ENCODE measurements at places on chromosomes 7 and 10. TPM values are rescaled to one million over a fixed set of nuclear protein-coding genes. Genes with fewer than 3 reads are reported as not detected.

DNA sequence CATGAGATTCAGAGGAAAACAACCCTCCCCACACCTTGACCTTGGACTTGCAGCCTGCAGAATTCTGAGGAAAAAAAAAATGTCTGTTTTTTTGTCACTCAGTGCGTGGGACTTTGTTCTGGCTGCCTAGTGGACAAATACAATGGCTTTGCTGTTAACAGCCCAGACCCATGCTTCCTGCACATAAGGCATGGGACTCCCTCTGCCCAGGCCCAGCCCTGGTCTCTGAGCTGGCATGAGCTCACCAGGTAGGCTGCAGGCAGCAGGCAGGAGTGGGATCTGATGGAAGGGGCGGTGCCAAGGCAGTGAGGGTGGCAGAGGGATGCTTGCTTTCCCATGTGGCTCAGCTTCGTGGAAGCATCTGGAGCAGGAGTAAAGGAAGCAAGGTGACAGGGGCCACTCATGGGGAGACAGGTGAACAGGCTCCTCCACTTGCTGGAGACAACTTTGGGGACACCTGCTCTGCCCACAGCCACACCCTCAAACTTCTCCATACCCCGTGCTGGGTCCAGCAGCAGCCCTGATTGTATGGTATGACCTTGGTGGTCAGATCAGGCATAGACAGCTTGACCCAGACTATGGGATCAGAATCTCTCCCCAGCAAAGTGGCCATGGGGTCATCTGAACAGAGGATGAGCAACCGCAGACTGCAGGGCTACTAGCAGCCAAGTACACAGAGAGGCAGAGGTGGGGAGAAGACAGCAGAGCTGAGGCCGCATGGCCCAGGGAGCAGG is 27.0 kb downstream of the ANXA8 start:
- DNase-seq: no peak

PRF1 gene
- polyA plus RNA-seq: 1.4 TPM

DNA sequence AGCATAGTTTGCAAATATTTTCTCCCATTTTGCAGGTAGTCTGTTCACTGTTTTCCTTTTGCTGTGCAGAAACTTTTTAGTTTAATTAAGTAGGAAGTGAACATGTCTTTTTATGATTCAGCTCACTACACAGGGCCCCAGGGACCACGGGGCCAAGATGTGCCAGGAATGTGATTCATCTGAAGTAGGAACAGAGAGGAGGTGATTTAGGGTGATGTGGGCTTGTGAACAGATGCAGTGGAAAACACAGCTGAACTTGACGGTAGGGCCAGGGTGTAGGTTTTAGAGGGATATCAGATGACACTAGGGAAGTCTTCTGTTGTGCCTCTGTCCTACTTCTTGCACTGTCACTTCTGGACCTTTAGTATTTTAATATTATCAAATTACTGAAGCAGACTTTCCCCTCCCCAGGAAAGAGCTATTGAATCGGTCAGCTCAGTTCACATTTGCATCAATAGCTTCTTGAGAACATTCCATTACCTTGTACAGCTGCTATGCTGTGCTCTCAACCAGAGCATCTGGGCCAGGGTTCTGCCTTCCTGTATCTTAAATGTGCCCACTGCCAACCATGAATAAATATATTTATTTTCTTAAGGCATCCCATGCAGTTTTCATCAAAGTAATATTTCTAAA is 96.9 kb downstream of the OSBPL3 start:
- no peak for DNase-seq

DNA sequence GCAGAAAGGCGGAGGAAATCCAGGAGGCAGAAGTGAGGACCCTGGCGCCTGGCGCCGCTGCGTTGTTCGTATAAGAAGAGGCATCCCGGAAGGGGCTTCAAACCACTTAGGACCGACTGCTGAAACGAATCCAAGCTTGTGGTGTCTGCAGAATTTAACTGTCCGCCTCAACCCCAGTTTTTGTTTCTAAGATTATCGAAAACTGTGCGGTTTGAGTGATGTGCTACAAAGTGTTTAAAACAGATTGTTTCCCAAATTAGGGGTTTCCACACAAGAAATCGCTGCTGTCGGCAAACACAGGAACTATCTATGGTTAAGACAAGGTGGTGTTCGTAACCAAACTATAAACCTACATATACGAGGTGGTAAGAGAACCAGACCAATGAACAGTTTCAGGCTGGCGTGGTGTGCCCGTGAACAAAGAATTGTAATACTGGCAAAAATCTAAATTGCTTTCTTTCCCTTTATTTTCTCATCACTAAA is 835 bp upstream of the DGKI start:
- DNase-seq: no peak

ASAH2 gene
- 4.3 TPM for polyA plus RNA-seq

- DNase-seq: no peak
Measured at GRCh38 chr10:131629026-131629770, 271.6 kb upstream of the PPP2R2D start.

TBC1D12 gene
- polyA plus RNA-seq: 22.1 TPM

DNA sequence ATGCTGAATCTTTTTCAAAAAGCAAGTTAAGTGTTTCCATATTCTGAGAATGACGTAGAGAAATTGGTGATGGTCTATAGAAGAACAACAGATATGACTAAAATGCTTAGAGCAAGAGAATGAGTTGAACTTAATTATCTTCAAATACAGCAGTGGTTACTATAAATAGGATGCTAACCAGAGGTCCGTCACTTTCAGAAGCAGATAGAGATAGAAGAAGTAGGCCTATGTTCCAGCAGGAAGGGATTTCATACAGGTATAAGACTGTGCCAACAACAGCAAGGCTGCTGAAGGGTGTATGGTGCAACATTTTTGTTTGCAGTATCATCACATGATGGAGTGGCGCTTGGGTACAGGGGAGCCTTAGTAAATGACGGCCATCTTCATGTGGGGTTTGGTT is 68.6 kb downstream of the HBP1 start:
- no peak for DNase-seq

ZNF467 gene
- 38.9 TPM for polyA plus RNA-seq

MMD2 gene
- 0.06 TPM for polyA plus RNA-seq

MAD1L1 gene
- polyA plus RNA-seq: 18.9 TPM

MBL2 gene
- polyA plus RNA-seq: not detected

DNA sequence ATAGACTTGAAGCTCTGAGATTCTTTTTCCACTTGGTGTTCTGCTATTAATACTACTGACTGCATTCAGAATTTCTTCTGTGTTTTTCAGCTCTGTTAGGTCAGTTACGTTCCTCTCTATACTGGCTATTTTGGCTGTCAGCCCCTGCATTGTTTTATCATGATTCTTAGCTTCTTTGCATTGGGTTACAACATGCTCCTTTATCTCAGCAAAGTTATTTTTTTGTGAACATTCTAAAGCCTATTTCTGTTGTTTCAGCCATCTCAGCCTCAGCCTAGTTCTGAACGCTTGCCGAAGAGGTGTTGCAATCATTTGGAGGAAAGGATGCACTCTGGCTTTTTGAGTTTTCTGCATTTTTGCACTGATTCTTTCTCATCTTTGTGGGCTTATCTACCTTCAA is 201.5 kb upstream of the GNAI1 start:
- DNase-seq: no peak

- no peak for DNase-seq
Measured at GRCh38 chr10:59857921-59858320, 48.4 kb downstream of the CCDC6 start.

- no peak for DNase-seq
Measured at GRCh38 chr10:60266513-60266912, 123.2 kb downstream of the ANK3 start.

DNA sequence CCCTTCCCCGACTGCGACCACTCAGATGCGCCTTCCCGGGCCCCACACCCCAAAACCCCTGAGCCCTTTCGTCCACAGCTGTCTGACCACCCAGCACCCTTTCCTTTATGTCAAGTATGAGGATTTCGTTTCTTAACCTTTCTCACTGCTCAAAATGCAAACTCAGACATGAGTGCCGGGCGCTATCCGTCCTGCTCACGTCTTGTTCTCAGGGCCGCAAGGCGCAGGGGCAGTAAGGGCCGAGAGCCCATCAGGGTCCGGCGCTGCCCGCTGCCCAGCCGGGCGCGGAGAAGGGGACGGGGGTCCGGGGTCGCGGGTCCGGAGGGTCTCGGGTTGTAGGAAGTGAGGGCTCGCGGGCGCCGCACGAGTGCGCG is 670 bp upstream of the RBM33 start:
- no peak for DNase-seq

DNA sequence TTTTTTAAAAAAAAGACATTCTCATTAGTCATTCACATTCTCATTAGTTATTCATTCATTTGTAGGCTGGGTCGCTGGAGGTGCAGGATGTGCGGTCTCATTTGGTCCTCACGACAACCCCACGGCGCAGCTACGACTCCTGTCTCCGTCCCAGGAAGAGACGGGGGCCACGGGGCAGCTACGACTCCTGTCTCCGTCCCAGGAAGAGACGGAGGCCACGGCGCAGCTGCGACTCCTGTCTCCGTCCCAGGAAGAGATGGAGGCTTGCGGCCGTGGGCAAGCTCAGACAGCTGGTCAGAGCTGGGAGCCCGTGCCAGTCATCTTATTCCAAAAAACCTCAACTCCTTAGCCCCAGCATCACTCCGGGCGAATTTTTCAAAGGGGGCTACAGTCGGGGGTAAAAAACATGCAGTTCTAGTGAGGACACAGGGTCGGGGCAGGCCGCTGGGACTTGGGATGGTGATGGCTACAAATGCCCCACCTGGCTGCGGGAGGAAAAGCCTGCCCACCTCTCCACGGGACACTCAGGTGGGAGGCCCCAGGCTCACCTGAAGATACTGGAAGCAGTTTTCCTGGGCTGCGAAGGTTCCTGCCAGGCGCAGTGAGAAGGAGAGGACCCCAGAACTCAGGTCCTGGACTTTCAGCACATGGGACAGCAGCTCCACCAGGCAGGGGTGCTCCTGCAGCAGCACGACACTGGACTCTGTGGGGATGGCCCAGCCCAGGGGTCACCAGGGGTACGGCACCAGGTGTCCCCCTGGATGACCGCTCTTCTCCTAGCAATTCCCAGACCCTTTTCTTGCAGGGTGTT is 8.3 kb downstream of the BRAT1 start:
- DNase-seq: no peak

- DNase-seq: no peak
Measured at GRCh38 chr10:33920351-33920750, 585.9 kb upstream of the NRP1 start.

DNA sequence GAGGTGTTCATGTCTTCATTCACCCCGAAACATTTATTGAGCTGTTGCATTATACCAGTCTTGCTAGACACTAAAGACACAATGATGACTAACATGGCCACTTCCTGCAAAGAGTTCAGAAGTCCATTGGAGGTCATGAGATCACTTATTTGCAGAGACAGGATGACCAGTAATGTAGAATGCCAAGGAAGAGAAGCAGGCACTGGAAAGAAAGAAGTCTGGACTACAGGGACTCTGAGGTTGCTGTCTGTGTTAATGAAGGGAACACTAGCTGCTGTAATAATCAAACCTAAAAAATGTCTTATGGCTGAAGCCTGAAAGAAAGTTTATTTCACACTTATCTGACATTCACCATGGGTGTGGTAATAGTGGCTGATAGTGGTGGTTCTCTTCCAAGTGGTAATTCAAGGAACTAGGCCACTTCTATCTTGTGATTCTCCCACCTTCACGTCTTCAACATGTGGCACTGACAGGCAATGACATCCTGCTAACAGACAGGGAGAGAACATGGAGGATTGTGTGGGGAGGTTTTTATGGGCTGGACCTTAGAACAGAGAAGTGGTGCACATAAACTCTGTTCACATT is 89.2 kb upstream of the MKLN1 start:
- no peak for DNase-seq

GRCh38 chr7:50156706-50157105 is 63.7 kb upstream of the ZPBP start:
- no peak for DNase-seq

- DNase-seq: no peak
Measured at GRCh38 chr10:132368881-132369635, 27.9 kb upstream of the PWWP2B start.

DNA sequence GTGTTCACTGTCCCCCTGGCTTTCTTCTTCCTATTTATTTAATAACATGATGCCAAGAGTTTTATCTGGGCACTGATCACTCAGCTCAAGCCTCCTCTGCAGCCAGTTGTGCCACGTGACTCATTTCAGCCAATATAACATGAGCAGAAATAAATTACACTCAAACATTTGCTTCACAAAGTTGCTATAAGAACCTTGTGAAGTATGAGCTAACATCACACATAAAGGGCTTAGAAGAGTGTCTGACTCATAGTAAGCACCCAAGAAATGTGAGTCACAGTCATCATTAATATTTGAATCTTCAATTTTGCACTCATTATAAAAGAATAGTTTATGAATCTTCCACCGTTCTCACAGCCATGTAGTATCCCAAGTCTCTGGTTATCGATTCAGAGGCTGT is 414.6 kb upstream of the NPVF start:
- DNase-seq: no peak

CCDC172 gene
- not detected for polyA plus RNA-seq

WNT8B gene
- 0.68 TPM for polyA plus RNA-seq

ICA1 gene
- polyA plus RNA-seq: 24.5 TPM

- no peak for DNase-seq
Measured at GRCh38 chr7:44101303-44101965, 2.7 kb upstream of the AEBP1 start.

NPY gene
- polyA plus RNA-seq: 1.0 TPM

DNA sequence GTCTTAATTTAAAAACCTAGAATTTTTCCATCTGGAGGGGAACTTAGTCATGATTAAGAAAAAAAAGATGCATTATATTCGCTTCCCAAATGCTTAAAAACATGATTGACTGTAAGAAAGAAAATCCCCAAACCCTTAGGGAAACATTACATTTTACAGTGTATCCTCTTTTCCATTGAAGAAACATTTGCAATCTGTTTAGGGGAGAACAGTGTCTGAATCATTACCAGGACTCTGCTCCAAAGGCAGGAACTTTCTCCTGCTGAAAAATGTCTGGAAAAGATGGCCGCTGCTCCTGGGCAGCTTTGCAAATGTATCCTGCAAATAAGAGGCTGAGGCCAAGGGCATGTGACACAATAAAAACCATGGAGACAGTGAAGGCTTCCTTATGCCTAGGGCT is 173.7 kb downstream of the BUB3 start:
- DNase-seq: no peak

- no peak for DNase-seq
Measured at GRCh38 chr7:51354434-51354833, 37.8 kb upstream of the COBL start.

DNA sequence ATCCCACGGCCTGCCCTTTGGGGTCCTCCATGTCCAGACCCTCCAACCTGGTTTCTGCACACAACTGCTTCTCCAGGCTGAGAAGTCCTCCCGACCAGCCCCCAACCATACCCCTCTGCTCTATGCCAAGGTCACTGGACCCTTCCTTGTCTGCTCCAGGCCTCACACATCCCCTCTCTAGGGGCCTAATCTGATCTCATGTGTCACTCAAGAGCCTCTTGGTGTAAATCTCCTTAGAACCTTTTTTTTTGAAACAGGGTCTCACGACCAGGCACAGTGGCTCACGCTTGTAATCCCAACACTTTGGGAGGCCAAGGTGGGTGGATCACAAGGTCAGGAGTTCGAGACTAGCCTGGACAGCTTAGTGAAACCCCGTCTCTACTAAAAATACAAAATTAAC is 17.5 kb upstream of the SERPINE1 start:
- no peak for DNase-seq

DPP6 gene
- polyA plus RNA-seq: 52.7 TPM

GRCh38 chr7:116393654-116394053 is 105.9 kb upstream of the CAV2 start:
- DNase-seq: no peak

- DNase-seq: no peak
Measured at GRCh38 chr10:132742837-132743194, 43.1 kb downstream of the NKX6-2 start.

- no peak for DNase-seq
Measured at GRCh38 chr10:20276127-20276979, 460.1 kb downstream of the PLXDC2 start.
